ENCODE measurements at places on chromosomes 2 and 18. TPM values are rescaled to one million over a fixed set of nuclear protein-coding genes. Genes with fewer than 3 reads are reported as not detected.

Gene SYT4
- polyA plus RNA-seq, result 16.3 TPM

Gene SERPINB5
- not detected for polyA plus RNA-seq

Gene GPR39
- 2.3 TPM for polyA plus RNA-seq

Gene DSG2
- polyA plus RNA-seq, result 7.6 TPM

Gene KCNIP3
- 4.5 TPM for polyA plus RNA-seq

Gene SCN3A
- polyA plus RNA-seq, result 0.19 TPM

Gene CPS1
- polyA plus RNA-seq, result 0.42 TPM

Gene SLC5A7
- polyA plus RNA-seq, result not detected

Gene KIF5C
- 2.0 TPM for polyA plus RNA-seq

Gene FBLN7
- polyA plus RNA-seq, result 1.0 TPM

Gene MGAT4A
- polyA plus RNA-seq, result 21.0 TPM

Gene TMEM163
- 25.2 TPM for polyA plus RNA-seq

Gene INO80C
- 25.6 TPM for polyA plus RNA-seq

DNA sequence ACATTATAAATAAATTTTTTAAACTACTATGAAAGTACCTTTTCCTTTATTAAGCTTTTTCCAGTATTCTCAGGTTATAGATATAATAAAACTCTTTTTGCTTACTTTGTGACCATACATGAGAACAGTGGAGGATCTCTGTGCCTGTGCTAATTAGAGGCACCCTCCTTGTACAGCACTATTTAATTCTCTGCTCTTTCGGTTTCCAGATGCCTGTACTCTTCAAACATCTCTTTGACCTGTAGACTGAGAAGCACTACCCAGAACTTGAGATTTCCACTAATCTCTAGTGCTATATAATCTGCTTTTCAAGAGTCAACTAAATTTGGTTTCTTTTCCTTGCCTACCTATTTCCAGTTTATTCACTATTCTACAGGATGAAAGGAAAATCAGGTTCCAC, 131.1 kb downstream of the GULP1 start:
- no peak for DNase-seq

- DNase-seq, result no peak
These were observed 532.4 kb downstream of the ZNF804A start for GRCh38 chr2:185130685-185131084.

GRCh38 chr18:9737472-9738121, 29.5 kb downstream of the RAB31 start:
- DNase-seq, result no peak

DNA sequence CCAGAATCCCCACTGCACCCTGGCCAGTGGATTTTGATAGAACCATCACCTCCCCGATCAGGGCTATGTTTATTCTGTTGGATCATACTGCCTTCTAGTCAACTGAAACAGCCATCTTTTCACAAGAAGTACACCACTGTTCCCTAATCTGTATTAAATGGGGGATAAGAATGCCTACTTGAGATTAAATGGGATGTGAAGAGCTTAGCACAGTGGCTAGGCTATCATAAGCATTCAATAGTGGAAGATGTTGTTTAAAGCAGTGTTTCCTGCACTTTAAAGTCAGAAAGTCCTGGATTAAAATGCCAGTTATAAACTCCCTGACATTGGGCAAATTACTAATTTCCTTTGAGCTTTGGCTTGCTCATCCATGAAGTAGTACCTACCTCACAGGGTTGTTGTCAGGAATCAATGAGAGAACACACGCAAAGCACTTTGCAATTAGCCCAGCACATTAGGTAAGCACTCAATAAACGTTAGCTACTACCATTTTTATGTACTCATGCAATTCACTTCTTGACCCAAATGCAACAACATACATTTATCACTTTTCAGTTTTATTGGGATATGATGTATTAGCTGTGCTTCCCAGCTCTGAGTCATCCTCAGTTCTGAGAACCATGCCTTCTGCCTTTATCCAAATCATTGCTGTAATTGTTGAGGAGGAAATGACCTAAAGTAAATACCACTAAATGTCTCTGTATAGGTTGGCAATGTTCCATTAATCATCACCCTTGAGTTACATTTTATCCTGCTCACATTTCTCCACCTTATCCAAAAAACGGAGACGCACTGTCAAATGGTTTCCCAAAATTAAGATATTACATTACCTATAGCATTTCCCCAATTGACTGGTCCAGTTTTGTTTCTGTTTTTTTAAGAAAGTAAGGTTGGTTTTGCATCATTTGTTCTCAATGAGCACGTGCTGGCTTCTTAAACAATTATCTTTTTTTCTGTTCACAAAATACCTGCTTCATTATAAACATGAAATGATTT, 2.1 kb downstream of the TMEM247 start:
- DNase-seq, result no peak

- no peak for DNase-seq
These were observed 22.9 kb upstream of the YWHAQ start for GRCh38 chr2:9653485-9654271.

DNA sequence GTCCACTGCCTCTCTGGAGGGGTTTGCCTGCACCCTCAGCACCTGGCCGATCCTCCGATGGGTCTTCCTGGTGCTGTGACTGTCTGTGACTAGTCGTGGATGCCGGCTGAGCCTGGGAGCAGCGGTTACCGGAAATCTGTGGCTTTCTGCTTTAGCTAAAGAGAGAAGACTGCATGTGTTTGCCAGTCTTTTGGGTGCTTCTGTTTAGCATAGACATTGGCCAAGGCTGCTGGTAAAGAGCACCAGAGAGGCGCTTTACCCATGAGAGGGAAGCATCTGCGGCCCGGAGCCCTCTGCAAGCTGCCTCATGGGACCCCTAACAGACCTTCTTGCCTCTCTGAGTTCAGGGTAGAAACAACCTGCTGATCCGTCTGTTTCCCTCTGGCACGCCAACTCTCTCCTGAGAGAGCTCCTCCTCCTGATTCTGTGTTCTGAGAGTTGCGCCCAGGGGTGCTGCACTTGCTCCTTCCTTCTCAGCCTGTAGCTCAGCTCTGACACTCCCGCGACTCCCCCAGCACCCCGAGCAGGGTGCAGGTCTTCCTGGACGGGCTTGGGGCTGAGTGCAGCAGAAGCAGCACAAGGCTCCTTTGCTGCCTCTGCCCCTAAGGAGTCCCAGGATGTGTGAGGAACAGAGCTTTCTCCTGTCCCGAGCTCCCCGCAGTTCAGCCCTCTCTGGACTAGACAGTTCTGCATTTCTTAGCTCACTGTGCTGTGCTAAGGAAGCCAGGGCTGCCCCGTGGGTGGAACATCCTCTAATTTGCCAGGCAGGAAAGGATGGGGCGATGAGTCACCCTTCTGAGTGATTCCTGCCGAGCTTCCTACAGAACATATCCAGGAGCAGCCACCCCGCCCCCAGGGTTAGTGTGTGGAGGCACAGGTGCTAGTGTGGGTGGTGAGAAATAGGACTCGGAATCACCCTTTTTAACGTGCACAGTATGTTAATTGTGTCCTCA, 203.2 kb downstream of the SH3RF3 start:
- peak; percentile 13 for DNase-seq

- DNase-seq, result no peak
These were observed 10.8 kb downstream of the GALNT1 start for GRCh38 chr18:35592298-35592697.

GRCh38 chr18:61551586-61551985, 218.4 kb downstream of the CDH20 start:
- DNase-seq, result peak; percentile 30

GRCh38 chr18:23247331-23247730, 112.0 kb downstream of the CABLES1 start:
- DNase-seq, result no peak

DNA sequence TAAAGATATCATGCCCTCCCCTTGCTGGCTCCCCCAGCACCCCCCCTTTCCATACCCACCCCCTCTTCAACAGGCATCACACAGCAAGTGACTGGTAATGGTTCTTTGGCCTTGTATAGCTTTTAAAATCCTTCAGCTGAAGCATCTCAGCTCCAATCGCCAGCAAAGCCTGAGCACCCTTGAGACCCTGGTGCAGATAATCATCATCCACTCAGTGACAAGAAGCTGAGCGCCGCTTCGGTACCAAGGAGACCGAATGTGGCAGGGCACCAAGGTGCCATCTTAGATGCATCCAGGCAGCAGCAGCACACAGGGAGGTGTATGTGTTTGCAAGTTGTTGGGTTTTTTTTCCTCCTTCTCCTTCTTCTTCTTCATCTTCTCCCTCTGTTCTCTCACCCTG, 232.7 kb downstream of the BCL11A start:
- DNase-seq, result no peak

GRCh38 chr18:61957801-61958516, 65.2 kb upstream of the RNF152 start:
- DNase-seq, result no peak

DNA sequence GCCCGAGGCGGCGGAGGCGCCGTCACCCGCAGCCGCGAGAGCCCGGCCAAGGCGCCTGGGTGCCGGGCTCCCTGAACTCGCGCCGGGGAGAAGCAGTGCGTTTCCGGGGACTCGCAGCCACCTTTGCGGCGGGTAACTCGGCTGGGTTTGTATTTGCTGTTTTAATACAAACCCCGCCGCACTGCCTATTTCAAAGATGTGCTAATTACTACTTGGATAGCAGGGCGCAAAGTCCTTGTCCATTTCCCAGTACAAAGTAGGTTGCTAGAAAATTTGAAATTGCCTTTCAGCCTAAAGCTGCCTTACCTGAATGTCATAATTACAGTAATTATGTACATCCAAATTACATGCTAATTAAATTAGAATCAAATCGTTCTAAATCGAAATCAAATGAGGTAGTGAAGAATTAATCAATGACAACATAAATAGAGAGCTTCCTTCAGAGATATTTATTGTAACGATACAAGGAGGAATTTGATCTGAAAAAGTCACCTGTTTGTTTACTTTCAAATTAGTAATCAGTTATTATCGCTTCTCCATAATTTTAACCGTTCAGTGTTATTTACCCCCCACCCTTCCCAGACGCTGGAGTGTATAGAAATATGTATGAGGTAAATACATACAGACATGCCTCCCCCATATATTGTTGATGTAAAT, 8.1 kb downstream of the SP9 start:
- no peak for DNase-seq
